Type B pancreatic cell (in vitro differentiated cells): ENCODE measurements at places on chromosomes 3 and 15. TPM values are rescaled to one million over a fixed set of nuclear protein-coding genes. Genes with fewer than 3 reads are reported as not detected.
A peak's percentile ranks its signal among the peaks of the same experiment; 100 is the strongest.

DNA sequence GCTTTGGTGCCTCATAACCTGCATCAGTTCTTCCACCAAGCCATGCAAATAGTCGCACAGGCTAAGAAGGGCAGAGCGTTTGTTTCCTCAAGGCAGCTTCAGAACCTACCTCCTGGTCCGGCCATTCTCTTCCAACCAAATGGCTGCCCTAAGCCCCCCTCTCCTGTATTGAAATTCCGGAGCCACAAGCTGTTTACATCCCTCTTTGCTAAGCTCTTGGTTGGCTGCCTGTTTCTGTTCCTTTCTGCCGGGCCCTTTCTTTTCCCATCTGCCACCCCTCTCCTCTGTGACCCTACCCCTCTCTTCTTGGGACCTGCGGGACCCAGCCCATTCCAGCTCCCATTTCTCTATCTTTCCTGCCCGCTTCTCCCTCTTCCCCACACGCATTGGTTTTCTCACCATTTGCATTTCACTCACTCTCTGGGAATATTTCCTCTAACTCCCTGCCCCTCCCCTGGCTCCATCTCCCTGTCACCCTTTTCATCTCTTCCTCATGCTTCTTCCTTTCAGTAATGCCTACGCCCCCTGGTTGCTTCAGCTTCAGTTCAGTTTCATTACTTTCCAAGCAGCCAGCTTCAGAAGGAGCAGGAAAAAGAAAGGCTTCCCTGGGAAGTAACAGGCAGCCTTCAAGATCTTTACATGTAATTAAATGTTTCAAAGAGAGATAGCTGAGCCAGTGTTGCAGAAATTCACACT lies 113.5 kb downstream of the RAB11A start:
- peak overlapping the region; percentile 37 for H3K4me3 ChIP-seq
- H3K36me3 ChIP-seq, result no peaks in the 10 kb centered on the region
- H3K27me3 ChIP-seq, result peaks cover 56% of the 10 kb centered on the region
- no peak for DNase-seq
- H3K4me1 ChIP-seq, result peaks cover 10% of the 10 kb centered on the region

DNA sequence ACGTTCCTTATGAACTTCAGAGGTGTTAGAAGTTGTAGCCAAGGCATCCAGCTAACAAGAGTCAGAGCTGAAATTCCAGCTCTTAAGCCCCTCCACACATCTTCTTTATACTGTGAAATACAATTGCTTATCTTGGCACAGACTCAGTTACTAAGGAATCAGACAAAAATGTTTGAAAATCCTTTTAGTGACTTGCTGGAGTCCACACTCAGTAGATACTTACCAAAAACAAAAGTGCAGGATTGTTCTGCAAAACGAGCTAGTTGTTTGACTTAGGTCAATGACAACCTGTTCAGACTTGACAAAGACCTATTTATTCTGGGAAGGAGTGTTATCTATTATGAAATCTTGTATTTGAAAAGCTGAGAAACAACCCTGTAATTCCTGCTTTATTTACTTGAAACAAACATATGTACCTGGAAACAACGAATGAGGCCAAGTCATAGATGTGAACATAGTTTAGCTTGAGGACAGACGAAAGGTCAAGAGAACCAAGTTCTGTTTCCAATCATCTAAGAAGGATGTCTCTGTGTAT lies 38.5 kb downstream of the B3GNT5 start:
- H3K36me3 ChIP-seq, result no peaks in the 10 kb centered on the region
- peaks cover 17% of the 10 kb centered on the region for H3K4me1 ChIP-seq
- no peak for DNase-seq
- H3K4me3 ChIP-seq, result peak overlapping the region; percentile 5
- no peaks in the 10 kb centered on the region for H3K27me3 ChIP-seq

- peaks cover 11% of the 10 kb centered on the region for H3K27me3 ChIP-seq
- H3K4me1 ChIP-seq, result no peaks in the 10 kb centered on the region
Measured at GRCh38 chr3:43076857-43077256, 29.0 kb downstream of the POMGNT2 start.

GRCh38 chr3:18080198-18080689 lies 337.8 kb upstream of the TBC1D5 start:
- DNase-seq, result no peak
- H3K27ac ChIP-seq, result peak overlapping the region; percentile 55
- H3K36me3 ChIP-seq, result no peaks in the 10 kb centered on the region
- no peak overlapping the region for H3K4me3 ChIP-seq
- no peaks in the 10 kb centered on the region for H3K27me3 ChIP-seq

- peaks cover 11% of the 10 kb centered on the region for H3K36me3 ChIP-seq
- no peaks in the 10 kb centered on the region for H3K27me3 ChIP-seq
- H3K4me3 ChIP-seq, result no peak overlapping the region
- DNase-seq, result no peak
- H3K4me1 ChIP-seq, result peaks cover 30% of the 10 kb centered on the region
Measured at GRCh38 chr15:85404918-85405866, 24.8 kb downstream of the AKAP13 start.

DNA sequence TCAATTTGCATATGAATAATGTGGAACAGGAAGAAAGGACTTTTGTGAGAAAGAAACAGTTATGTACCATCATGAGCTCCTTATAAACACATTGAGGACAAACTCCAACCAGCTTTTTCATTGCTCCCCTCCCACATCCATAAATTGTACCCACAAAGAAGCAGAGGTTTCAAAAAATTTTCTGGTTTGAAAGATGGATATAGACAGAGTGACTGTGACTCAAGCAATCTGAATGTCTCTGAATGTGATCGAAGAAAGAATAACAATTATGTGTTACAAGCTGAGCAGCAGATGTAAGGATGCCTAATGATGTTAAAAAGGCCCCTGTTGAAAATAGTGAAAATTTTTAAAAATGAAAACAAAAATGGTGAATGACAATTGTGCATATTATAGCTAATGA lies 127.4 kb downstream of the TFG start:
- no peaks in the 10 kb centered on the region for H3K4me1 ChIP-seq
- no peak overlapping the region for H3K27ac ChIP-seq
- no peaks in the 10 kb centered on the region for H3K27me3 ChIP-seq
- H3K36me3 ChIP-seq, result no peaks in the 10 kb centered on the region

GRCh38 chr15:47812470-47812999 lies 95.2 kb downstream of the SEMA6D start:
- no peaks in the 10 kb centered on the region for H3K27me3 ChIP-seq
- no peak for DNase-seq
- H3K27ac ChIP-seq, result peak overlapping the region; percentile 70
- H3K36me3 ChIP-seq, result no peaks in the 10 kb centered on the region
- H3K4me1 ChIP-seq, result peaks cover 19% of the 10 kb centered on the region

GRCh38 chr3:64072126-64072525 lies 48.8 kb upstream of the PSMD6 start:
- H3K36me3 ChIP-seq, result no peaks in the 10 kb centered on the region
- H3K27ac ChIP-seq, result no peak overlapping the region
- no peak overlapping the region for H3K4me3 ChIP-seq
- DNase-seq, result no peak
- H3K4me1 ChIP-seq, result peaks cover 28% of the 10 kb centered on the region

DNA sequence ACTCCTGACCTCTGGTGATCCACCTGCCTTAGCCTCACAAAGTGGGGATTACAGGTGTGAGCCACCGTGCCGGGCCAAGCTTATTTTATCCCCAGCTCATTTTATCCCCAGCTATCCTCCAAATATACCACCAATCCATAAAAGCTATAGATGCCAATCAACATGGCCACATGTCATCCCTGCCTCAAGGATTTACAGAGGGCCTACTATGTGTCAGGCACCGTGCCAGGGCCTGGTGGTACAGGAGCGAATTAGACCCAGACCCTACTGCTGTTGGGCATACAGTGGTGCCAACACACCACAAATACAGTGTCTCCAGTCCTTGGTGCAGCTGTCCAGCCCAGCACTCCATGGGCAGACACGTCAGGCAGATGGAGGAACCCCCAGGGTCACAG lies 73.4 kb downstream of the SCN5A start:
- no peaks in the 10 kb centered on the region for H3K27me3 ChIP-seq
- no peaks in the 10 kb centered on the region for H3K36me3 ChIP-seq
- H3K4me1 ChIP-seq, result no peaks in the 10 kb centered on the region
- no peak for DNase-seq

The ARNT2 gene
- total RNA-seq, result 14.3 and 22.4 TPM in 2 replicates
